GDM1 (cell line): ENCODE measurements at places on chromosomes 12 and 14.

DNA sequence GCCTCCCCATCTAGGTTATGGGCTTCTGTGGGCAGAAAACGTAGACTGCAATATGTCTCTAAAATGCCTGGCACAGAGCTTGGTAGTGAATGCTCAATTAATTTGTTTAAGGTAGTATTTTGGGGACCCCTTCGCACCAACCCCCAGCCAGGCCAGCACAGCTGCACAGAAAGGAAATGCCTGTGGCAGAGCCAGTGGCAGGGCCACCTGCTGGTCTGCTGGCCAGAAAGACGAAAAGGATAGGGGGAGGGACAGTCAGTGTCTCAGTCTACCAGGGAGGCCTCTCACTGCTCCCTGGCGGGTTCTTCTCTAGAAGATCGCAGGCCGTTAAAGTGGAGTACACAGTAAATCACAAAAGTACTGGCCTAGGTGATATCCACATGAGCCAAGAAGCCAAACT is 3.5 kb downstream of the RAB15 start:
- DNase-seq = no peak

- DNase-seq = no peak
Observed at GRCh38 chr14:36988568-36988967, 183.8 kb downstream of the SLC25A21 start.

DNA sequence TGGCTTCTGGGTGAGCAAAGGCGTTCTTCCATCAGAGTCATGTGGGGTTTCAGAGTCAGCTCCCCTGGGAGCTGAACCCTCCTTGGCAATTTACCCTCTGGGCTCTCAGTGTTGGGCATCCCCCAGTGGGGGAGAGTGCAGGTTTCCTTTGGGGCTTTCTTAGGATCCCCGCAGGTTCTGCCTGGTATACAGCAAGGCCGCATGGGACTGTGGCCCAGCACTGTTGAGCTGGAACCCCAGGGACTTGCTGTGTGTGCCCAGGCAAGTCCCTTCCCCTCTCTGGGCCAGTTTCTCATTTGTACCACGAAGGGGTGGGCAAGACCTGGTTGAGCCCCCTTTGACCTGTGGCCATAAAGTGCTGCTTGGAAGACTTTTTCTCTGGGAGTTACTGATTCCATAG is 5.5 kb downstream of the FAM181A start:
- no peak for DNase-seq

GRCh38 chr12:106750524-106750923 is 24.0 kb upstream of the RIC8B start:
- no peak for DNase-seq

DNA sequence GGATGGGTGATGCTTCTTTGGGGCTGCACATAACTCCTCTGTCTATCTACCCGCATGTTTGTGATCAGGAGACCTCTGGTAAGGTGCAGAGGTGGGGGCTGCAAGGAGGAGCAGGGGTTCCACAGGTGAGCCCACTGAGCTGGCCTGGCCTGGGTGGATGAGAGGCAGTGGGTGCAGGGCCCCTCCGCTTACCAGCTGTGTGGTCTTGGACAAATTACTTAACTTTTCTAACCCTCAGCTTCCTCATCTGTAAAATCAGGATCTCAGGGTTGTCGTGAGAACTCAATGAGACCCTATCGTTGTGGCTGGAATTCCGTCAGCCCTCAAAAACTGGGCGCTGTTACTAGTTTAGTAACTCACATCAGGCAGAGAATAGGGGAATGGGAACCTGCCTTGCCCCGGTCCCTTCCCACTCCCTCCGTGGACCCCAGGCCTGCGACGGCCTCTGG is 7.5 kb downstream of the PTPN6 start:
- no peak for DNase-seq

DNA sequence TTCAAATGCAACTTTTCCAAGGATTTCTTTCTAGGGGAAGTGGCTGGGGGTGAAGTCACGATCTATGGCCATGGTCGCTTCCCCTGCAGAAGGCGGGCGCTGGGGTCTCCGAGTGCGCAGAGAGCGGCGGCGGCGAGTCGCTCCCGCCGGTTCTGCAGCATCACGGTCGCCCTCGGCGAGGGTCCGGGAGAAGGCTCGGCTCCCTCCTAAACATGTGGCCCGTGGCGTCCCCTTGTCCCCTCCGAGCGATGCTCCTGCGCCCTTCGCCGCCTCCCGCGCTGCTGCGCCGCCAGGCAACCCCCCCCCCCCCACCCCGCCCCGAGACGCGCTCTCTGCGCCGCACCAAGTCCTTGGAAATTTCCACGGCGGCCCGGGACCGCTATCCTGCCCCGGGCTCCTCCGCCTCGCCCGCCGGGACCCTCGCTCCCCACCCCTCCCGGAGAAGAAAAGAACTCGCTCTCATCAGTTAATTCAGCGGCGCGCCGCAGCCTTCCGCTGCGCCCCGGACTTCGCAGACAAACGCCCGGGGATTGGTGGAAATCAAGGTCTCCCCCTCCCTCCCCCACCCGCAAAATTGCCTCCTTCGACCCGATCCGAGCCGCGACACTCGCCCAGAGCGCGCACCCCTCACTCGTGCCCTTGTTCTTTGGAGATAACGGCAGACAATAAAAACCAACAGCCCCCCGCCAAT is at the start of gene ST8SIA1:
Gene ST8SIA1, minus strand, starts transcription at position 298 of the 691 bp plus-strand sequence. CDS start 475 bp downstream, outside the sequence.
- DNase-seq = no peak

GRCh38 chr12:78204926-78205325 is 374.2 kb downstream of the NAV3 start:
- DNase-seq = no peak

GRCh38 chr12:114752217-114752616 is 68.2 kb upstream of the TBX3 start:
- DNase-seq = no peak

GRCh38 chr12:100826323-100826722 is 31.7 kb downstream of the ANO4 start:
- no peak for DNase-seq

DNA sequence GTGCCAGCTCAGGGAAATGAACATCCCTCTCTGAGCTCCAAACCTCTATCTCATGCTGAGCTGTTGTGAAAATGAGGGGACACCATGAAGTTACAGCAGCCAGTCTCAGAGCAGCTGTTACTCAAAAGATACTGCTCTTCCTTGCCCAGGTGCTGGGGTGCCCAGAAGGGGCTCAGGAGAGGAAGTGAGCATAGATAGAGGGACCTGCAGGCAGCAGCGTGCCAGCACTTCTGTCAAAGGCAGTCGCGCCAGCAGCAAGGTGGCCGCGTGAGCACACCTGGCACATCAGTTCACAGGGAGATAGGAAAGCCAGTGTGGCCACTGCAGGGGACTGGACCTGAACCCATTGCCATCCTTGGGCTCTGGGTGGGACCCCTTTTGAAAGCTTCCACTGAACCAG is 27.8 kb downstream of the C14orf132 start:
- no peak for DNase-seq

DNA sequence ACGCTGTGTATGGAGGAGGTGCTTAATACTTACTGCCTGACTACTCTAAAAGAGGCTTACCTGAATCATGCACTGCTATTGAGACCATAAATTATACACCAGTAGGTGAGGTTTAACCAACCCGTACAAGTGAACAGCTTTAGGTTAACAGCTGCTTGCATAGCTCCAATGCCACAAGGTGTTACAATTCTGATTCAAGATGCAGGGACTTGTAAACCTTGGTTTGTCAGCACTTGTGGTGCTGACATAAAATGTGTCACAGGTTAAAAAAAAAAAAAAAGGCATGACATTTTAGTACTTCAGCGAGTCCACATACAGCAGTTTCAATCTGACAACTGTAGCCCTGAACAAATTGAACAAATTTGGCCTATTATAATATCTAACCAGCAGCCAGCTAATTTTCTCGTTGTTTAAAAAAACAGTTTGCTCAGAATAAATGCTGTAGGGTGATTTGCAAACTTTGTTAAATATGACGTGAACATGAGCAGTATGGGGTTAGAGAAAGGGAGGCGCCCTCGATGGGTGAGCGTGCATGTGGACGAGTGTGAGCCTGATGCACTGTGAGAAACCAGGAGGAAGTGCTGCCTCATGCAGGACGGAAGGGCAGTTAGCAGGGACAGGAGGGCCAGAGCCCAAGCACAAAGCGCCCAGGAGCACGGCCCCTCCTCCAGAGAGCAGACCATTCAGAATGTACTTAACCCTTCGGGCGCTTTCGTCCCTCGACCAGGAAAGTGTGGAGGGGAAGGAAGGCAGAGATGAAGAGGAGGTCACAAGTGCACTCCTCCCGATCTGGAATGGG is 44.7 kb downstream of the TCHP start:
- DNase-seq = no peak

DNA sequence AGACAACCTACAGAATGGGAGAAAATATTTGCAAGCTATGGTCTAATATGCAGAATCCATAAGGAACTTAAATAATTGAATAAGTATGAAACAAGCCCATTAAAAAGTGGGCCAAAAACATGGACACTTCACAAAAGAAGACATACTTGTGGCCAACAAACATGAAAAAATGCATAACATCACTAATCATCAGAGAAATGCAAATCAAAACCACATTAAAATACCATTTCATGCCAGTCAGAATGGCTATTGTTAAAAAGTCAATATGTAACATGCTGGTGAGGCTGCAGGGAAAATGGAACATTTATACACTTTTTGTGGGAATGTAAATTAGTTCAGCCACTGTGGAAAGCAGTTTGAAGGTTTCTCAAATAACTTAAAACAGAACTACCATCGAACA is 945.4 kb upstream of the FLRT2 start:
- DNase-seq = no peak

GRCh38 chr12:22048351-22049041 is 2.5 kb downstream of the CMAS start:
- no peak for DNase-seq

GRCh38 chr14:62908506-62908905 is 136.8 kb downstream of the KCNH5 start:
- DNase-seq = no peak

DNA sequence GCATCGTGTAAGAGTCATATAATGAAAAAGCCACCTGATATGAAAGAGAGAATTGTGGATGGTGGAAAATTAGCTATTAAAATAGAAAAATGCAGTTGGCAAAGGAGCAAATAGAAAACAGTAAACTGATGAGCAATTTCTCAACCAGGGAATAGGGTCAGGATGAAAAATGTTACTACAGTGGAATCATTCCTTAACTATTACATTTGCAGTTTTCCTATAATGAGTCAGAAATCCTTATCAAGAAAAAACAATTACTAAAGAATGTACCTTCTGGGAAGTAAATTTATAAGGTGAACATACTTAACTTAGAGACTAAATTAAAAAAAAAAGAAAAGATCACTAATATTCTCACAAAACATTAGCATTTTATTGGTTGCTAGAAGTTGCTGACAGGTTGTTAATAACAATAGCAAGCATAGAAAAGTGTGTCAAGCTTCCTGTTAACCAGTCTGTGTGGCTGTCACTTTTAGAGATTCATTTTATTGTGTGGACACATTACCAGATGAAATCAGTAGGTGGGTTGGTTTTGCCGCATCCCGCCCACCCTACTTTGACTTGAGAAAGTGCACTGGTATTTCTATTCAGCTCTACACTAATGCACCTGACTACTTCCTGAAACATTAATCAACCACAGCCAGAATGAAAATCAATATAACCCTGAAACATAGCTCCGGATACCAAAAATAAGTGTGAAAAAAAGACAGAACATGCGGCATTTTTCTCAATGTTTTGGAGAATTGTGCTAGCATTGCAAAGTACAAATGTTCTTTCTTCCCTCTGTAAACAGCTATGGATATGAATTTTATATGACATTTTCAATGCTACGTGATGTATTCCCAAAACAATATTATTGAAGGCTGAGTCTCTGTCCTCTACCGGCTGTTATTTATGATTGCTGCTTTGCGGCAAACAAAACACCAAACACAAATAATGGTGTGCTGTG is 576.7 kb downstream of the SLC16A7 start:
- DNase-seq = no peak

GRCh38 chr12:57196439-57196838 is 20.2 kb upstream of the NXPH4 start:
- no peak for DNase-seq

- DNase-seq = no peak
Observed at GRCh38 chr12:112939761-112940381, 1.6 kb downstream of the OAS3 start.

DNA sequence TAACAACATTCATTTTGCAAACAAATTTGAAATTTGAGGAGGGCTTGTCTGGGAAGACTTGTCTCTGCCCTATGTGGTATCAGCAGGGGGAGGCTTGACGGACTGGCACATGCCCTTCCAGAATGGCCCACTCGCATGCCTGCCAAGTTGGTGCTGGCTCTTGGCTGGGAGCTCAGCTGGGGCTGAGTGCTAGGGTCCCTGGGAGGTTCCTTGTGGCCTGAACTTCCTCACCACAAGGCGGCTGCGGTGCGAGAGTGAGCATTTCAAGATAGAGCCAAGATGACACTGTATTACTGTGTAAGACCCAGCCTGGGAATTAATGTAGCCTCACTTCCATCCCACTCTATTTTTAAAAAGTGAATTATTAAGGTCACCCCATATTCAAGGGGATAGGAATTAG is 271.6 kb upstream of the PLEKHG7 start:
- DNase-seq = peak; percentile 52

DNA sequence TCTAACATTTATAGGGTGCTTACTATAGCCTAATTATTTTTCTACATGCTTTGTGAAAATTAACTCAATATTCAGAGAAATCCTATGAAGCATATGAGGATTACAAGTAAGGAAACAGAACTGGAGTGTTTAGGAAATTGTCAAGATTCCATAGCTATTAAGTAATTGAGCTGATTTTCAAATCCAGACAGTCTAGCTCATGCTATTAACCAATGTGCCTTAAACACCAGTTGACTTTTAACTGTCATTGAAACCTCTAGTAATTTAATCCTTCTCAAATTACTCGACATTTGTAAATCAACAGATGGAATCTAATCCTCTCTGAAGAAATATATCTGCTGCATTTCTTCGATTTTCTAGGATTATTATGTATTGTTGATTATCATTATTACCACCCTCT is 488.9 kb downstream of the MDGA2 start:
- no peak for DNase-seq

GRCh38 chr14:90499121-90499520 is 102.3 kb downstream of the CALM1 start:
- no peak for DNase-seq

DNA sequence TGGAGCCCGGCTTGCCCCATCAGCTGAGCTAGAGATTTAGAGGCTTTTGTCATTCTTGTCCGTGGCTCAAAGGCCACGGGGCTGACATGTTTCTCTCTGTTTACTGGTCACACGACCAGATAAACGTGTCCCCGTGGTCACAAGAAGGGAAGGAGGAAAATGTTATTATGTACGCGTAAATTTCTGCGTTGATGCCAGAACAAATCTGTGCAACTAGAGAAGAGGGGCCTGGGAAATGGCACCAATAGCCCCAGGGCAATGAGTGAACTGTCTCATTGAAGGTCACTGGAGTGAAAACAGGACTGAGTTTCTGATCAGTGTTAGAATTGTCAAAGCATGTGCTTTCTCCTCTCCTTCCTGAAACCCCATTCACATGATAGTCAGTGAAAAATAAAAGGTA is 25.3 kb downstream of the OAS2 start:
- DNase-seq = no peak

DNA sequence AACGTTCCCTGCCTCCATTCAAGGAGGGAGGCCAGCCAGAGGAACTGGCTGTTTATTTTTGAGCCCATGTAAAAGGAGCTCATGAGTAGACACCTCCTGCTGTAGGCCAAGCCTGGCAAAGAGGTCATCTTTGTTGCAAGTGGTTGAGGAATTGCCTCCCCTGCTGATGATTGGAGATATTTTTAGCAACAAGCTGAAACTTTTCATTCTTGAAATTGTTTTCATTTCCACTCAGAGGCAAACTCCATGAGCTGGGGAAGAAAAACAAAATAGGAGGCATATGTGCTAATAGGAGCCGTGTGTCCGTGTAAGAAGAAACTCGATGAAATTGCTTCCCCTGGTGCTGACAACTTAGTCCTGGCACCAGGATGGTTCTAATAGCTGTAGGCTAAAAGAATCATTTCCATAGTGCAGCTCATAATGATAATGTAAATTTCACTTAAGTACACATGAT is 440.1 kb upstream of the FAR2 start:
- DNase-seq = no peak
